ENCODE measurements at places on chromosomes 3 and 15.
A peak's percentile ranks its signal among the peaks of the same experiment; 100 is the strongest.

- DNase-seq: no peak
Measured at GRCh38 chr15:69976366-69976994, 121.2 kb downstream of the TLE3 start.

- DNase-seq: no peak
Measured at GRCh38 chr15:29204369-29204755, 65.3 kb downstream of the NSMCE3 start.

GRCh38 chr3:33777996-33778395 lies 20.4 kb upstream of the PDCD6IP start:
- DNase-seq: no peak

DNA sequence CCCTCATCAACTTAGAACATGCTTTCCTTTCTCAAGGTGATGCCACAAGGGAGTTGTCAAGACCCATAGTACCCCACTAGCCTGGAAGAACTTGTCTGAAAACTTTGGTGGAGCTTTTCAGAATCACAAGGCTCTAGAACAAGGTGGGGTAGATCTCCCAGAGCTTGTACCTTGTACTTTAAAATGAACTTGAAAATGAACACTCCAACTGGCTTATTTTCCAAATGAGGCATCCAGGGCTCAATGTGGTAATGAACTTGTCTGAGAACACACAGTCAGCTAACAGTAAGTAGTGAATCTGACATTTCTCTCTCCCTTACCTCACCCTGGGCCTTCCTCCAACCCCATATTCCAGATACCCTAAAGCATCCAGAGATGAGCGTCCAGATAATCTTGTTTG lies 81.8 kb upstream of the THBS1 start:
- DNase-seq: no peak

- DNase-seq: no peak
Measured at GRCh38 chr3:174398761-174399160, 460.4 kb upstream of the NAALADL2 start.

DNA sequence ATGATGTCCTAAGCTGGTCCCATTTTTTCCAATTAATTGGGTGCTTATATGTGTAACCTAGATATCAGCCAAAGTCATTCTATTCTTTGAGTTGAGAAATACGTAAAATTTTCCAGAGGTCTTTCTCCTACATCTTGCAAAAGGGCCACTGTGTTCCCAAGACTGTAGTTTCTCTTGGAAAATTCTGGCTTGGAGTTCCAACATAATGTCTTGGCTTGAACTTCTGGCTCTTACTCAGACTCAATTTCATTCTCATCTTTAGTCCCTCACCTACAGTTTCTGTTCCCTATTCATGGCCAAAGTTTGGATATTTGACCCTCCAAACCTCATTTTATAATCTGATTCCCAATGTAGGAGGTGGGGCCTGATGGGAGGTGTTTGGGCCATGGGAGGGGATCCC lies 201.4 kb upstream of the ARHGEF26 start:
- DNase-seq: no peak

- DNase-seq: no peak
Measured at GRCh38 chr3:134775831-134776230, 19.2 kb upstream of the EPHB1 start.

GRCh38 chr3:73586190-73586589 lies 38.6 kb downstream of the PDZRN3 start:
- DNase-seq: no peak

DNA sequence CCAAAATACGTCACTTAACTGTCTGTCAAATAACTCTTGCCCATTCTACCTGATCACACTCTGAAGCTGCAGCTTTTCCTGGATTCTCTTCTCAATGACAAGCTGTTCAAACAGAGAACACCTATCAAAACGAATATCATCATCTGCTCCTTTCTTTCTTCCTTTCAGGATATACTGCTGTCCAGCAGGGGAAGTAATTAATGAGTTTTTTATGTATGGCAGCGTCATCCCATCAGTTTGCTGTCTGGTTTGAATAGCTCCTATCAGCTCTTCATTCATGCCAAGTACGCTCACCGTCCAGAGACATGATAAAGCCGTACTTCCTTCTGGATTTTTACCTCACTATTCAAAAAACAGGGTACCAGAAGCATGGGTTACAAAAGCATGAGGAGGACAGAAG lies at the start of gene CHRM5:
Gene CHRM5 (plus strand): TSS at position 274 of the 400 bp plus-strand sequence. CDS start 94,221 bp downstream, outside the sequence.
- DNase-seq: no peak

DNA sequence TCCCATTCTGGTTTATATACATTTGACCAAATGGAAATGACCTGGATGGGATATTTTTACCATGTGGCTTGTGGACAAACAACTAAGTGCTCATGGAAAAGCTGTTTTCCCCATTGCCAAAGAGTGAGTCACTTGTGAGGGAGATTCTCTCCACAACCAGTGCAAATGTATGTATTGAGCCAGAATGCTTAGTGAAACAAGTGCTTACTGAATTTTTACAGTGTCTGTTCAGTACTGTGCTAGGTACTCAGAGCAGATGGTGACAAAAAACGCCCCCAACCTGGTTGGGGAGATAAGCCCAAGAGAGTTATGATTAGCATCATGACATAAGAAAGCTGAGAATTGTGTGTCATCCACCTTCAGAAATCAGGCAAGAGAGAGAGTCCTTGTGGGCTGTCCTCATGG lies 2.3 kb downstream of the CHP1 start:
- no peak for DNase-seq

- no peak for DNase-seq
Measured at GRCh38 chr3:94423578-94423977, 360.7 kb downstream of the NSUN3 start.

GRCh38 chr3:179196098-179196497 lies 47.9 kb downstream of the PIK3CA start:
- DNase-seq: no peak

DNA sequence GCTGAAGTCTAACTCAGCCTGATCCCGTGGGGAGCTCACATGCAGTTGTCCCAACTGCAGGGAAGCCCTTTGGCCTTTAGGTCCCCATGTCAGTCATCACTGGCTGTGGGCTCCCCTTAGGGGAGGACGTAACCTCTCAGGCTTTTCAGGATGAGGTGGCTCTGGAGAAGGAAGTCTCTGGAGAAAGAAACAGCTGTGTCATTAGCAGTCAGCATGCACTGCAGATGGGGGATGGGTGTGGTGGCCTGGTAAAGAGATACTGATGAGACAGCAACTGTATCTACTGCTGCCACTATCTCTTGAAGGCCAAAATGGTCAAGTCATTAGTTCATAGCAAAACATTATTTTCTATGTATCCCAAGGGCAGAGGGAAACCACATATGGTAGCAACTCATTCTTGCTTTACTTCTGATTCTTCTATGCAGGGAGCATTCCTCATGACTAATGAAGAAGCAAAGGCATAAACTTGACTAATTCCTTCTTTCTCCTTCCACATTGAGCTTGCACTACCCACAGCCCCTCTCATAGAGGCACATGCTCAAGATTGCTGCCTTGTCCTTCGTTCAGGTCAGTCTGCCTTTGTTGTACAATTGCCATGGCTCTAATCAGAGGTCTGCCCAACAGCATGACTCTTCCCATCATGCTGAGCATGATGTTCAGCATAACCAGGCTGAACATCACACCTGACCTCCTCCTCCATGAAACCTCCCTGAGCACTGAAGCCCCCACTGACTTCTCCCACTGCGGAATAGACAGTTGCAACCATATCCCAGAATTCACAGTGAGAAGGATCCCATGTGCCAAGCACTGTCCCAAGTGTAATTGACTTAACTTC lies 47.8 kb upstream of the TMEM158 start:
- DNase-seq: no peak

GRCh38 chr3:72052841-72053409 lies 268.0 kb upstream of the PROK2 start:
- no peak for DNase-seq

GRCh38 chr3:16936233-16936632 lies 51.5 kb downstream of the PLCL2 start:
- no peak for DNase-seq

DNA sequence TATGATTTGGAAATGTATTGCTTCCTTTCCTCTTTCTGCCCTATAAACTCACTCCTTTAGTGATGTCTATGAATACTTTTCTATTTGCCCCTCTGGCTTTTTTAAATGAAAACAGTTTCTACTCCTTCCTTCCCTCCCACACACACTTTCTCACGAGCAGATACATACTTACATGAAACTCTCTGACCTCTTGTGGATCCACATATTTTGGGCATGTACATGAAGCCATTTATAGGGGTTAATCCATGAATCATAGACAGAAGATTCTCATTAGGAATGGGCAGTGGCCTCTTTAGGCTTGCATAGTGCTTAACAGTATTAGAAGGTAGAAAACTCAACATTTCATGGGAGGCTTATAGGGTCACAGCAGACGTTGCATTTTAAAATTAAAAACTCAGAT lies 24.8 kb downstream of the ANAPC13 start:
- no peak for DNase-seq

DNA sequence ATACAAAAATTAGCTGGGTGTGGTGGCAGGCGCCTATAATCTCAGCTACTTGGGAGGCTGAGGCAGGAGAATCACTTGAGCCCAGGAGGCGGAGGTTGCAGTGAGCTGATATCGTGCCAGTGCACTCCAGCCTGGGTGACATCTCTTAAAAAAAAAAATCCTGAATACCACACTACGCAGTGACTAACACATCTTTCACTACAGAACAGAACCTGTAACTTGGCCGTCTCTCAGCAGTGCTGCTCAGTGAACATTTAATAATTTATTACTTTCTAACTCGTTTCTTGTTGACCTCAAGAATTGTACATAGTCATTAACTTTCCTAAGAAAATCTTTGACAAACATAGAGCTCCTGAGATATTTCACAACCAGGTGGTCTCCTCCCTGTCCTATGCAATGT lies 3.8 kb downstream of the GREM1 start:
- no peak for DNase-seq

GRCh38 chr3:49333091-49333490 lies 6.8 kb downstream of the USP4 start:
- no peak for DNase-seq

GRCh38 chr15:38720893-38721567 lies 156.4 kb upstream of the RASGRP1 start:
- DNase-seq: no peak

- no peak for DNase-seq
Measured at GRCh38 chr3:133821767-133822638, 16.4 kb downstream of the SRPRB start.

- DNase-seq: no peak
Measured at GRCh38 chr3:167814441-167814951, 79.0 kb downstream of the SERPINI1 start.

GRCh38 chr3:129025691-129026435 lies 24.8 kb downstream of the EFCC1 start:
- no peak for DNase-seq

- DNase-seq: peak; percentile 28
Measured at GRCh38 chr3:67947808-67948508, 293.5 kb upstream of the SUCLG2 start.

DNA sequence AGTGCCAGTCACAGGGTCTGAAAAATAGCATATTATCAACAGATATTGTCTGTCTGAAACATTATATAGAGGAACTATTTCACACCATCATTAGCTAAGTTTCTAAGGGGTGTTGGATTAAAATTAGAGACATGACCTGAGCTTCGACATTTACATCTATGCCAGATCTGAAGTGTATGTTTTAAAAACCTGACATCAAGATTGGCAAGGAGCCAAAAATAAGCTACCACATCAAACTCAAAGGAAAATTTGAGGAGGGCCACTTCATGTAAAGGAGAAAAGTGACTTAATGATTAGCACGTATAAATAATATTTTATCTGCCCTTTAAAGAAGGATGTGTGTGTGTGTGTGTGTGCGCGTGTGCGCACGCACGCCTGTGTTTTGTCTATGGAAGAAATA lies 752.0 kb upstream of the GRM7 start:
- DNase-seq: no peak

GRCh38 chr3:134663721-134664456 lies 13.1 kb upstream of the KY start:
- no peak for DNase-seq

DNA sequence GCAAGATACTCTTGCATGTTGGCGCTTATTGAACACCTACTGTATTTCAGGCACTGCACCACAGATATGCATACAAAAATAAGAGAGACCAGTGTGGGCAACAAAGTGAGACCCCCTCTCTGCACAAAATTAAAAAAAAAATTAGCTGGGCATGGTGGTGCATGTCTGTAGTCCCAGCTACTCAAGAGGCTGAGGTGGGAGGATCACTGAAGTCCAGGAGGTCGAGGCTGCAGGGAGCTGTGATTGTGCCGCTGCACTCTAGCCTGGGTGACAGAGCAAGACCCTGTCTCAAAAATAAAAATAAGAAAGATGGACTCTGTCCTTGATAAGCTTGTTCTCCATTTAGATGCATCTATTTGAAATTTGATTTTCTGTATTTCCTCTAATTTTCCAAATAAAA lies 20.8 kb downstream of the FEM1B start:
- DNase-seq: no peak

DNA sequence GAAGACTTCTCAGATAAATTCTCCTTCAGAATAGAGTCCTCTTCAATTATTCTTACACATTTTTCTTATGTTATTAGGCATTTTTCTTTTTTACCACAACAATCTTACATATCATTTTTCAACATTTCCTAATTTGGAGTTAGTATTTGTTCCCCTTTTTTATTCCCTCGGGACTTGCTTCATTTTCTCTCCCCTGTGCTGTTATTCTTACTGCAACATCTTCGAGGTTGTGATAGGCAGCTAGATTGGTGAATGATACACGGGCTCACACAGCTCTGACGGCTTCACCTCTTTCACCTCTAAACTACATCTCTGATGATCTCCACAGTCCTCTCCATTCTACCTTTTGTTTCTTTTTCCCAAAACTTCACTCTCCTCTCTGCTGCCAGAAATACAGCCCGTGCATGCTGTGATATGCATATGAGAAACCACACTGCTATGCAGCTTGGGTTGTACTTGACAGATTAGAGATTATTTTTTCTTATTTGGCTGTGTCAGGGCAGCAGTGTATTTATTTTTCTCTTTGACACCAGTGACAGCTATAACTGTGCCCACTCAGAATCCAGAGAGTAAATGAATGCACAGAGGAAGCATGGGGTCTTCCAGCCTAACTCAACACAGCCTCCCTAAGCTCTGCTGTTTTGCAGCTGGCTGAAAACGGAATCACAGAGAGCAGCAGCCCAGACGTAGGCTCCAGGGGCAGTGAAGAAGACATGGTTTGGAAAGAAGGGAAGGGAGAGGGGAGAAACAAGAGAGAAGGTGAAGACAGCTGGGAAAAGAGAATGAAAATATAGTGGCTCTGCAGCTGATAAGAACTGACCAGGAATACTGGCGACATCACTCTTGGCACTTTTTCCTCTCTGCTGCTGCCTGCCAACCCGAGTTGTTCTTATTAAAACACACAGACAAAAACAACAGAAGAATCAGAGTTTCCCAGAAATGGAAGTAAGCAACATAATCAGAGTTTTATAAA lies 61.8 kb downstream of the SLC9A9 start:
- no peak for DNase-seq

DNA sequence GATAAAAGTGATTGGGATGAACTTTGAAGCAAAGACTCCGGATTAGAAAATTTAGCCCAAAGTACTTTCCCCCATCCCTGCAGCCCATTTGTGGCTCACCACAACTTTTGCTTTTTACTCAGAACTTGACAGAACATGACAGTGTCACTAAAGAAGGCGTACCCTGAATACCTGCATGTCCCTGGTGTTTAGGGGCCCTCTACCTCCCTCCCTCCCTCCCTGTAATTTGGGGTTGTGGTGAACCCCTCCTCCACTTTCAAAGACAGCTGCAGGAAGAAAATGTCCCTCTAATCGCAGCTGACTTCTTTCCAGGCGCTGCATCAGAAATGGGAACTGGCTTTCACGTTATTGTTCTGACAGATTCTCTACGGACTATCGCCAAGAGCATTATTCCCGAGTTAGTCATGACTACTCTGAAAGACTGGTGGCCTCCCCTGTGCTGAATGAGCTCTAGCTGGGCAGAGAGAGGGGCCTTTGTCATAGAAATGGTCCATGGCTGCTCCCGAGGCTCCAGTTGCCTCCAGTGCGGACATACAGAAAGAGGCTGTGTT lies 93.2 kb upstream of the ARHGEF3 start:
- DNase-seq: no peak
